ENCODE measurements at places on chromosomes 1 and 21. TPM values are rescaled to one million over a fixed set of nuclear protein-coding genes. Genes with fewer than 3 reads are reported as not detected.
A peak's percentile ranks its signal among the peaks of the same experiment; 100 is the strongest.

DNA sequence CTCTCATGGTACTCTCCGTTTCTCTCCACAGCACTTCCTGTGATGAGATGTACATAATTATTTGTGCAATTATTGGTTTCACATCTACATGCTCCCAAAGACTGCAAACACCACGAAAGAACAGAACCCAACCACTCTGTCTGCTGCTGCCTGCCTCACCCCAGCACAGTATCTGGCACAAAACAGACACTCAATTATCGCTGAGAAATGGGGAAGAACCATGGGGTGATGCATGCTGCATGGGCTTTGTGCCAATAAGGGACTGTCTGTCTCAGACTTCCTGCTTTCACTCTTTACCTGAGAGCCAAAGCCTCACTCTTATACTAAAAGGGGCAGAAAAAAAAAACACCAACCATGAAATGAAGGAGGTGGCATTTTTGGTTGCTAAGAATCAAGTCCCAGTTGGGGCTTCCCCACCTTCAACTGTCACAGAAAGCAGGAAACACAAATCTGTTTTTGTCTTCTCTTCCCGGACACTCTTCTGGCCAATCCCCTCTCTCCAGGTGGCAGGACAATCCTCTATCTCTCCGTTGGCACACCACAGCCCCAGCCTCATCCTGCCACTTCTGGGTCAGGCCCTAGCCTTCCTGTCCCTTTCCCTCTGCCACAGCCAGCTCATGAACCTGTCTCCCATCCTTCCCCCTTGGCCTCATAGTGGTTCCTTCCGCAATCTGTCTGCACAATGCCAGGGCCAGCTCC is 82.0 kb downstream of the TGFBR3 start:
- peak; percentile 56 for DNase-seq

FAM151A gene
- not detected for total RNA-seq

DNA sequence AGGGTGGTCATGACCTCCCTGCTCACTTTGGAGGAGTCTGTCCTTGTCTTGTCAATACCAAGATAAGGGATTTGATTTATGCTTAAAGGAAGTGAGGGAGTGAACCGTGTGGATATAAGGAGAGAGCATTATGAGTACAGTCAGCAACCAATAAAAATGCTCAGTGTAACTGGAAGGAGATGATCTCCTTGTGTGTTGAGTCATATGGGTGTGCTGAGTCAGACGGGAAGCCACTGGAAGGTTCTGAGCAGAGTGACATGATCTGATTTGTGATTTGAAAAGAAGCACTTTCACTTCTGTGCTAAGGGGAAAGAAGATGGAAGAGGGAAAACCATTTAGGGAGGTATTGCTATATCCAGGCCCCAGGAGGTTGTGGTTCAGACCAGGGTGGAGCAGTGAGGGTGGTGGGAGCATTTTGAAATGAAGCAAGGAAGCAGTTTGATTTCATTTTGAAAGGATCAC is 2.5 kb upstream of the BCL10 start:
- peak; percentile 35 for DNase-seq

DNA sequence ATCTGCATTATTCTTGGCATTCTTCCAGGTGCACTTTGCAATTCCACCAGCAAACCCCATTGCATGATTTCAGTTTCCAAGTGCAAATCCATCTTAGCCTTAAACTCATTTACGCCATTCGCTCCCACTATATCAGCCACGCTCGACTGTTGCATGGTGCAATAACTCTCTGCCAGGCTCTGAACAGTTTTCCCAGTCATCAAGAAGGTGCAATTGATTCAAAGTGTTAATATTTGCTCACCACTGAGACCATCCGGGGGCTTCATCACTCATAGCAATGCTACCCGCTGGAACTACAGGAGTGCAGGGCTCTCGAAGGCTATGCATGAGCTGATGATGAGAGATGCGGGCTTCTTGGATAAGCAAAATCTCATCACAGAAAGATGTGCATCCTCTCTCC is 488.2 kb downstream of the OMA1 start:
- DNase-seq = no peak

TRIM58 gene
- 0.50 TPM for total RNA-seq
